ENCODE measurements at places on chromosomes 5 and 9. TPM values are rescaled to one million over a fixed set of nuclear protein-coding genes. Genes with fewer than 3 reads are reported as not detected.

DNA sequence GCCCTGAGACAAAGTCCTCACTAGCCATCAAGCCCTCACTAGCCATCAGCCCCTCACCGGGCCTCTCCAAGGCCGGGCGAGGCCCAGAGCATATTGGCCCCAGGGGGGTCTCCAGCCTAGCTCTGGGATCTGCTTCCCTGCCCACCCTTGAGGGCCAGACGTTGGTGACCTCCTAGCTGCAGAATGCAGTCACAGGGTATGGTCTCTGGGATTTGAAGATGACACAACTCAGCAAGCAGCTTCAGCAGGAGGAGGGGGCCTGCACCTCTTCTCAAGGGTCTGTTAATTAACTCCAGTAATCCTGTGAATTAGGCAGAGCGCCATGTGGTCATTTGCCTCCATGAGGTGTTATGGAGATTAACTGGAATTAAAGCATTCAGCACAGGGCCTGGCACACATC, 116.9 kb upstream of the SPOCK1 start:
- DNase-seq: no peak

DNA sequence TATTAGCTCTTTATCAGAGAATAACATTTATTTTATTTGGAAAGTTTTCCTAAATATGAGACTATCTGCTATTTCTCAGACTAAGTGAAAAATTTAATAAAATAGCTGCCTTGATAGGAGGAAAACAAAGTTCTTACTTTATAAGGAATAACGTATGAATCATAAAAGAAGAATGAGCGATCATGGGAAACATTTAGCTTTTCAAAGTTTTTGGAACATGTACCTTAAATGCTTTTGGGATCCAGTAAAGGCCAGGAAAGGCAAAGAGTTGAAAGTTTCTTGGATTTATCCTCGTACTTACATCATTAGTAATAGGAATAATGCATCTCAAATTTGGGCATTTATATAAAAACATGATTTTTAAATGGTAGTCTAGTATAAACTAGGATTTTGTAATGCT, 19.4 kb downstream of the OGN start:
- DNase-seq: peak; percentile 60

GRCh38 chr9:137611623-137612609, 6.4 kb downstream of the ARRDC1 start:
- DNase-seq: peak; percentile 70

DNA sequence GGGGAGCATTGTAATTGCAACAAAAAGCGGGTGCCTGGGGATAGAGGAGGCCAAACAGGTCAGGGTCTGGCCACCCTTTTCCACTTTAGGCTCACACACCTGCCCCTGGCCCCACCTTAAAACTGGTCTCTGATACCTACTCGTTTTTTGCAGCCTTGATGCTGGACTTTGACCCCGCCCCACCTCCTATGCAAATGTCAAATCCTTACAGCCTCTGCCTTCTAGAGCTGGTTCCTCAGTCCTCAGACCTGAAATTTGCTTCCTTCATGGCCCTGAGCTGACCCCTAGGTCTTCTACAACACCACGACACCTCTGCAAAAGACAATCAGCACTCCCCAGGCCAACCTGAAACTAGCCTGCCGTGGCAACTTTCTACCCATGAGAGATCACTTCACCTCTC, 37.7 kb downstream of the SMIM23 start:
- no peak for DNase-seq

DNA sequence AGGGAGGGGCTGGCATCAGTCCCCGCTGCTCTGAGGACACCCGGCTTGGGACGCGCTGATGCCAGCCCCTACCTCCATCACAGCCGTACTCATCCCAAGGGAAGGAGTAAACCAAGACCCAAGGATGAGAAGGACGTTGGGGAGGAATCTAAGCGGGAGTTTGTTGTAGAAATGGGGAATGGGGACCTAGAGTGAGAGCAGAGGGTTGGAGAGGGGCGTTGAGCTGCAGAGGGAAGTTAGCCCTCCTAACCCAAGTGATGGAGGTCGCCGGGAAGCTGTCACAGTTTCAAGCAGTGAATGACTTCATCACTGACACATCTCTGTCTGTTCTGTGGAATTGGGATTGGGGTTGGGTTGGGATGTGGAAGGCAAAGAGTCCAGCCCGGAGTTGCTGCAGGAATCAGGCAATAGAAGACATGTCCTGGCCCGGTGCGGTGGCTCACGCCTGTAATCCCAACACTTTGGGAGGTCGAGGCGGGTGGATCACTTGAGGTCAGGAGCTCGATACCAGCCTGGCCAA, 759 bp upstream of the SUSD1 start:
- DNase-seq: no peak

GRCh38 chr9:27355166-27355565, 58.2 kb upstream of the EQTN start:
- DNase-seq: no peak

GRCh38 chr9:114301798-114302565, 20.9 kb upstream of the ORM1 start:
- no peak for DNase-seq

- no peak for DNase-seq
These were observed 20.2 kb upstream of the CDC23 start for GRCh38 chr5:138233280-138233679.

- DNase-seq: peak; percentile 34
These were observed 635 bp downstream of the FBN2 start for GRCh38 chr5:128537221-128537999.

Gene PCDHA1
- not detected for total RNA-seq

Gene DMRT2
- 0.18 TPM for total RNA-seq

Gene IPO11
- 24.9 TPM for total RNA-seq

Gene OR1Q1
- not detected for total RNA-seq

Gene P4HA2
- total RNA-seq: 214 TPM

Measured in astrocyte (in vitro differentiated cells and primary cell).